Liver (tissue), 10 donors: ENCODE measurements at places on chromosomes 16 and 17.

DNA sequence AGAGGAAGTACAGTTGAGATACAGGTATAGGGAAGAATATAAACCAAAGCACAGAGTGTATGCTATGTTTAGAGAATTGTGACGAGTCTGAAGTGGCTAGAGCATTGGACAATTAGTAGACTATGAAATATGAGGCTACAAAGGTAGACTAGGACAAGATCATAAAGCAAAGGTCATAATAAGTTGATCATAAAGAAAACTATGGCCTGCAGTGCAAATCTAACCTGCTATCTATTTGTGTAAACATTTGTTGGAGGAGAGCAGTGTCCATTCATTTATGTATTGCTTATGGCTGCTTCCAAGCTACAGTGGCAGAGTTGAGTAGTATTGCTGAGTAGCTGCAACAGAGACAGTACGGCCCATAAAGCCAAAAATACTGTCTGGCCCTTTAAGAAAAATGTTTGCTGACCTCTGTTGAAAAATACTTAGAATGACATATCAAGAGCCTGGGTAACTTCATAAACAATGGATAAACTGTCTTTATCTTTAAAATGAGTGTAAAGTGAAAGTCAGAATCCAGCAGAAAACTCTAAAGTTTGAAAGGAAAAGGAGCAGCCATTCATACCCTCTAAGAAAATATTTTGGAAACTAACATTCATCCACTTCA lies 14.5 kb upstream of the OR1E2 start:
- no peaks in the 10 kb centered on the region for H3K27me3 ChIP-seq
- no peak overlapping the region for H3K4me3 ChIP-seq
- H3K36me3 ChIP-seq = no peaks in the 10 kb centered on the region
- no peaks in the 10 kb centered on the region for H3K4me1 ChIP-seq

DNA sequence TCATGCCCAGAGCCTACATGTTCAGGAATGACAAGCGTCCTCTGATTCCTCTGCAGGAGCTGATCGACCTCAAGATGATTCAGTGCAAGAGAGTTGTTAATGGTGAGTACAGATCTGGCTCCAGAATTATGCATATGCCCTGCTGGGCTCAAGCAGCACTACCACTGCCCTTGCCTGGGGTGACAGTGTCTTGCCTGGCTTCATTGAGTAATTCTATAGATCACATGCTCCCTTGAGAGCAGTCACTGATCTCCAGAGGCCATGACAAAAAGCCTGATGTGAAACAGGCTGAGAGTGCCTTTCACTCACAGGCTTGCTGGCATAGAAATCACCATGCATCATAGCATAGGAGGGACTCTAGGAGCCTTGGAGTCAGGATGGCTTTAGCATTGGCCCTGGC lies 26.4 kb downstream of the DUS2 start:
- no peak overlapping the region for H3K27ac ChIP-seq
- DNase-seq = no peak
- peaks cover 12% of the 10 kb centered on the region for H3K36me3 ChIP-seq
- peaks cover 5% of the 10 kb centered on the region for H3K4me1 ChIP-seq
- no peaks in the 10 kb centered on the region for H3K27me3 ChIP-seq

DNA sequence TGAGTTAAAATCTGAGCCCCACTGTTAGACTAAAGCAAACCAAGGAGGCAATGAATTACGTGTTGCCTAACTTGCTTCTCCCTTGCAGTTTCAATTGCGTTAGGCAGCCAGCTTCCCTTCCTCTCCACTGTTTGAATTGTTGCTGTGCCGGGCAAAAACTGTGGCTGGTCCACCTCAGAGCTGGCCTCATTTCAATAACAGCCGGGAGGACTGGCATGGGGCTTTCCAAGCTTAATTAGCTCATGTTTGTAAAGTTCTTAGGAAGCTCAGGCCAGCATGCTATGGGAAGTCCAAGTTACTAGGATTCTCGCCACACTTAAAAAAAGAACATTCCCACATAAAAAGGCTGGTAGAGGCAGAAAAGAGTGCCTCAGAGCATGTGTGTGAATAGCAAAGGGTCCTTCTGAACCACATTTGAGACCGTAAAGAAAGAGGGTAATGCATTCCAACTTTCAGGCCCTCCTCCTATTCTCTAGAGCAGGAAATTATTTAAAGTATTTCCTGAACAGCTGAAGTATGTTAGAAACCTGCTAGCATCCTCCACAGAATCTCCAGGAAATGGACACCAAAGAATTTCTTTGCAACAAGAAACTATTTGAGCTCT lies 79.0 kb upstream of the SMURF2 start:
- no peak overlapping the region for H3K27ac ChIP-seq
- no peaks in the 10 kb centered on the region for H3K27me3 ChIP-seq
- no peaks in the 10 kb centered on the region for H3K4me1 ChIP-seq

GRCh38 chr17:62657690-62658089 lies 30.2 kb downstream of the MRC2 start:
- H3K27ac ChIP-seq = no peak overlapping the region
- DNase-seq = no peak
- H3K4me1 ChIP-seq = peaks cover 13% of the 10 kb centered on the region
- H3K36me3 ChIP-seq = no peaks in the 10 kb centered on the region
- H3K4me3 ChIP-seq = no peak overlapping the region
- H3K27me3 ChIP-seq = no peaks in the 10 kb centered on the region

- peak overlapping the region; percentile 7 for H3K4me3 ChIP-seq
- no peak overlapping the region for H3K27ac ChIP-seq
- DNase-seq = no peak
- H3K4me1 ChIP-seq = peaks cover 12% of the 10 kb centered on the region
- H3K27me3 ChIP-seq = peaks cover 28% of the 10 kb centered on the region
Observed at GRCh38 chr16:3170440-3171180, 17.4 kb upstream of the OR1F1 start.

GRCh38 chr16:20049831-20050230 lies 23.9 kb downstream of the GPR139 start:
- no peaks in the 10 kb centered on the region for H3K4me1 ChIP-seq
- H3K27me3 ChIP-seq = peaks cover 4% of the 10 kb centered on the region
- H3K36me3 ChIP-seq = no peaks in the 10 kb centered on the region
- H3K27ac ChIP-seq = no peak overlapping the region
- no peak overlapping the region for H3K4me3 ChIP-seq

GRCh38 chr16:86510465-86511261 lies at the start of gene FOXF1:
Gene FOXF1 (plus strand): TSS chr16:86510527. CDS start chr16:86510570, 43 bp downstream.
- H3K36me3 ChIP-seq = no peaks in the 10 kb centered on the region
- H3K4me1 ChIP-seq = peaks cover 14% of the 10 kb centered on the region
- peaks cover 13% of the 10 kb centered on the region for H3K27me3 ChIP-seq
- no peak for DNase-seq
- H3K4me3 ChIP-seq = peak within 1 kb of the TSS; percentile 61
- H3K27ac ChIP-seq = peak within 1 kb of the TSS; percentile 69

DNA sequence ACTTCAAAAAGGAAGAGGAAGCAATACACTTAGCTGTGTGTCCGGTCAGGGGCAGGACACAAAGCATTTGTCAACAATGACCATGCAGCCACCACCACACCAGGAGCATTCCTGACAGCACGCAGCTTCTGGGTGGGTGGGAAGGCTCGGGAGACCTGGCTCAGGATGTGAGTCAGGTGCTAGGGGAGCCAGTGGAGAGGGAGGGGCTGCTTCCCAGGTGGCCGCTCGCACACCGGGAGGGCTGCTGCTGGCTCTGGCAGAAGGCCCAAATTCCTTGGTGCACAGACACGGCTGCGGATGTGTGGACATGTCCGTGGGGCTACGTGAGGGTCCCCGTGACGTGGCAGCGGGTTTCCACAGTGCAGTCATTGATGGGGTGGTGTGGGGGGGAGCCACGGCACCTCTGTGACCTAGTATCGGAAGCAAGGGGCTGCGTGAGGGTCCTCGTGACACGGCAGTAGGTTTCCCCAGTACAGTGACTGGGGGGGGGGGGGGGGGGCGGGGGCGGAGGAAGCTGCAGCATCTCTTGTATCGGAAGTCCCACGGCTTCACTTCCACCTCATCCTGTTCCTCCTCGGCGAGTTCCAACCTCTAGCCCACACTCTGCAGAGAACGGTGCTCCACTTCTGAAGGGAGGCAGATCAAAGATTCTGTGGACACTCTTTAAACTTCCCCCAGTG lies 112.8 kb downstream of the ZNF778 start:
- H3K27me3 ChIP-seq = no peaks in the 10 kb centered on the region
- DNase-seq = no peak
- H3K4me1 ChIP-seq = peaks cover 50% of the 10 kb centered on the region
- H3K27ac ChIP-seq = peak overlapping the region; percentile 66

- no peak overlapping the region for H3K4me3 ChIP-seq
- H3K36me3 ChIP-seq = peaks cover 6% of the 10 kb centered on the region
- no peak overlapping the region for H3K27ac ChIP-seq
Observed at GRCh38 chr17:78044280-78044835, 84.2 kb downstream of the TMC6 start.

DNA sequence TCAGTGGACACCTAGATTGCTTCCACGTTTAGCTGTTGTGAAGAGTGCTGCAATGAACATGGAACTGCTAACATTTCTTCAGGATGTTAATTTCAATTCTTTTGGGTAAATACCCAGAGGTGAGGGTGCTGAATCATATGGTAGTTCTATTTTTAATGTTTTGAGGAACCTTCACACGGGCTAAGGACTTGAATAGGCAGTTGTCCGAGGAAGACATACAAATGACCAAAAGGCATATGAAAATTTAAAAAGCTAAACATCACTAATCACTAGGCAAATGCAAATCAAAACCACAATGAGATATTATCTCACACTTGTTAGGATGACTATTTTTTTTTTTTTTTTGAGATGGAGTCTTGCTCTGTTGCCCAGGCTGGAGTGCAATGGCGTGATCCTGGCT lies 173.3 kb downstream of the PRKCB start:
- no peak overlapping the region for H3K4me3 ChIP-seq
- DNase-seq = no peak
- H3K27ac ChIP-seq = no peak overlapping the region
- no peaks in the 10 kb centered on the region for H3K36me3 ChIP-seq
- H3K27me3 ChIP-seq = no peaks in the 10 kb centered on the region

- no peaks in the 10 kb centered on the region for H3K4me1 ChIP-seq
- H3K27ac ChIP-seq = no peak overlapping the region
- no peaks in the 10 kb centered on the region for H3K27me3 ChIP-seq
- H3K4me3 ChIP-seq = peak overlapping the region; percentile 22
Observed at GRCh38 chr16:47779201-47780016, 318.3 kb downstream of the PHKB start.

- H3K36me3 ChIP-seq = no peaks in the 10 kb centered on the region
- no peak for DNase-seq
- H3K4me3 ChIP-seq = no peak overlapping the region
- no peaks in the 10 kb centered on the region for H3K27me3 ChIP-seq
- no peak overlapping the region for H3K27ac ChIP-seq
- no peaks in the 10 kb centered on the region for H3K4me1 ChIP-seq
Observed at GRCh38 chr17:53032861-53033271, 789.9 kb upstream of the KIF2B start.

- peaks cover 3% of the 10 kb centered on the region for H3K4me1 ChIP-seq
- no peak overlapping the region for H3K27ac ChIP-seq
- no peak for DNase-seq
- H3K4me3 ChIP-seq = no peak overlapping the region
- no peaks in the 10 kb centered on the region for H3K36me3 ChIP-seq
Observed at GRCh38 chr17:55161935-55162555, 102.7 kb upstream of the HLF start.

GRCh38 chr17:75612906-75613626 lies 20.2 kb upstream of the SMIM5 start:
- DNase-seq = no peak
- H3K27ac ChIP-seq = no peak overlapping the region
- H3K4me1 ChIP-seq = peaks cover 17% of the 10 kb centered on the region
- H3K36me3 ChIP-seq = peaks cover 29% of the 10 kb centered on the region

DNA sequence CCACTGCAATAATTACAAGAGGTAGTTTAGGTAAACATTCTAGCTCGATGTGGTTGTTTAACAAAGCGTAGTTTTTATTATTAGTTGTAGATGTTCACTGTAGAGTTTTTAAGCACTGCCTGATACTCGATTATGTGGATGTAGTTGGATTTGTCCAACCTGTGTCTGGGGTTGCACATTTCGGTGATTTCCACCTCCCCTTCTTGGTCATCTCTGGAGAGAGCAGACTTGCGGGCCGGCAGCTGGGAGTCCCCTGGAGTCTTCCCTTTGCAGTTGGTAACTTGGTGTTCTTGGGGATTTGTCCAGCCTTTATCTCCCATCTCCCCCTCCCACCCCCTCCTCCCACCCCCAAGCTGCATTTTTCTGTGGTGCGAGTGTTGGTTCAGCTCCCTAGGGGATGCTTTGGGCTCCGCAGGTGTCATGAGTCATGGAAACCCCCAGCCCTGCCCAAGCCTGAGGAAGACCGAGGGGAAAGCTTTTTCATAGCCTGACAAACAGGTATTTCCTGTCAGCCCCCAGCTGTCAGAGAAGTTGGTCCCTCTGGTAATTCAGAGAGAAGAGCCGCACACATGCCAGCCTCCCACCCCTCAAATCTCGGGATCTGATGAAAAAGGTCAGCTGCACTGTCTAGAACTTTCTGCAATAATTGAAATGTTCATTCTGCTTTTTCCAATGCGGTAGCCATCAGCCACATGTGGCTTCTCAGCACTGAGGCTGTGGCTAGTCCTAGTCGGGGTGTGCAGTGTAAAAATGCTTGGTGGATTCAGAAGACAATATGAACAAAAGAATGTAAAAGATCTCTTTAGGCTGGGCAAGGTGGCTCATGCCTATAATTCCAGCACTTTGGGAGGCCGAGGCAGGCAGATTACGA lies 50.3 kb downstream of the KSR1 start:
- no peak for DNase-seq
- H3K4me3 ChIP-seq = no peak overlapping the region
- H3K4me1 ChIP-seq = no peaks in the 10 kb centered on the region
- no peaks in the 10 kb centered on the region for H3K36me3 ChIP-seq
